ENCODE measurements at places on chromosomes 1 and 21. TPM values are rescaled to one million over a fixed set of nuclear protein-coding genes. Genes with fewer than 3 reads are reported as not detected.

SLAMF9 gene
- not detected for total RNA-seq

CACYBP gene
- 332 TPM for total RNA-seq

OR10J1 gene
- total RNA-seq, result not detected

ATP6V1G3 gene
- total RNA-seq, result not detected

ADORA3 gene
- not detected for total RNA-seq

RNF220 gene
- total RNA-seq, result 84.7 TPM

APCS gene
- not detected for total RNA-seq

GRCh38 chr1:36911561-36912364 is 122.6 kb downstream of the GRIK3 start:
- peak; percentile 16 for DNase-seq

GRCh38 chr1:181906631-181907030 is 154.9 kb downstream of the ZNF648 start:
- no peak for DNase-seq

- DNase-seq, result no peak
Observed at GRCh38 chr1:201142011-201142848, 12.0 kb downstream of the TMEM9 start.

DNA sequence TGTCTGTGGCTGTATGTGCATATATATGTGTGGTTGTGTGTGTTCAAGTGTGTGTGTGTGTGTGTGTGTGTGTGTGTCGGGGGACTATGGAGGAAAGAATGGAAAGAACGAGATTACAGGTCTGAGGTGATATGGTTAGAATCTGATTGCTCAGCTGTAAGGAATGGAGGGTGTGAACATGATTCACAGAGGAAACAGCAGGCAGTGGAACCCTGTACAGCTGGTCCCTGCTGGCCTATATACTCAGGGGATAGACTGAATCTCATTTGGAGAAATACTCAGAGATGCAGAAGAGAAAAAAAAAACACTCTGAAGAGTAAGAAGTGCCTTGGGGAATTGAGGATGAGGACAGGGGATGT is 180.1 kb upstream of the ESRRG start:
- DNase-seq, result no peak

GRCh38 chr1:208731981-208732821 is 488.0 kb upstream of the PLXNA2 start:
- DNase-seq, result no peak

GRCh38 chr1:78619803-78620579 is at the start of gene IFI44L:
IFI44L (plus strand) TSS chr1:78620448; CDS start chr1:78627916, 7,468 bp downstream.
- DNase-seq, result no peak

DNA sequence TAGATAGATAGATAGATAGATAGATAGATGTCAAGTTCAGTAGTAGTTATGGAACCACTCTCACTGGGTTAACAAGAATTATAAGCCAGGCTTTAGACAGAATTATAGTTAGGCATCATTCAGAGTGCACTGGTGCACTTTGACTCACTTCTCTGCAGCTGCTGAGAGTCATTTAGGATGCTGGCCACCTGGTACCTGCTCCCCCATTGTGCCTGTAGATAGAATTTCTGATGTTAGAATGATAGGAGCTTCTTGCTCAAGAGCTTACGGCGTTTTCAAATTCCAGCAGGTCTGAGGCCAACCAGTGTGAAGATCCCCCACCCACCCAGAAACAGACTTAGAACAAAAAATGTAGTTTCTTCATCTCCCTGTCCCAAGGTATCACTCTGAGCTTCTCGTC is 107.8 kb upstream of the HMCN1 start:
- no peak for DNase-seq

- no peak for DNase-seq
Observed at GRCh38 chr1:215198021-215198420, 115.5 kb downstream of the KCNK2 start.

- no peak for DNase-seq
Observed at GRCh38 chr1:205339717-205340116, 17.0 kb downstream of the KLHDC8A start.

DNA sequence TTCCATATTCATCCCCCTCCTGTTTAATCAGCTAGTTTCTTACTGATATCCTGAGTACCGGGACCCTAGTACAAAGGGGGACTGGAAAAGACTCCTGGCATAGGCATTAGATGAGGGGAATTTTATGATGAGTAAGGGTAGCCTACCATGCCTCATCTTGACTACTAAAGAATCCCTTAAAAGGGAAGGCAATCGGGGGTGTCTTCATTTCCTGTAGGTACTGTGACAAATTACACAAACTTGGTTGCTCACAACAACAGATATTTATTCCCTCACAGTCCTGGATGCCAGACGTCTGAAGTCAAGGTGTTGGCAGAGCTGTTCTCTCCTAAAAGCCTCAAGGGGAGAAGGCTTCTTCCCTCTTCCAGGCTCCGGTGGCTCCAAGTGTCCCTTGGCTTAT is 28.9 kb upstream of the RUNX1 start:
- no peak for DNase-seq

GRCh38 chr1:56417646-56418045 is 161.7 kb downstream of the PLPP3 start:
- DNase-seq, result no peak

DNA sequence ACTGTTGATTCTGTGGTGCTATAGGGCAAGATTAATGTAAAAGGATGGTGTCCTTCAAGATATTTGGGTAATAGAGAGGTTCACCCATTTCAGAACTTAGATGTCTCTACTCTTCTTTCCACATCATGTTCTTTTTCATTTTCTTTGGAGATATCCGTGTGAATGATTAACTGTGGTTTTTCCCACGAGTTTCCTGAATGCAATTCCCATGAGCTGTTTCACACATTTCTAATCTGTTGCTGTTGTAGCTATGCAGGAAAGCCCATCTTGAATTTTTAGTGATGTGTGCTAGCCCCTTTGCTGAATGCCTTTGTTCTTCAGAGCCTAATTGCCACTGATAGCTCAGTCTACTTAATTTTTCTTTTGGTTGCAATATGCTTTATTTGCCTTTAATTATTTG is 27.6 kb downstream of the SNX27 start:
- DNase-seq, result no peak

DNA sequence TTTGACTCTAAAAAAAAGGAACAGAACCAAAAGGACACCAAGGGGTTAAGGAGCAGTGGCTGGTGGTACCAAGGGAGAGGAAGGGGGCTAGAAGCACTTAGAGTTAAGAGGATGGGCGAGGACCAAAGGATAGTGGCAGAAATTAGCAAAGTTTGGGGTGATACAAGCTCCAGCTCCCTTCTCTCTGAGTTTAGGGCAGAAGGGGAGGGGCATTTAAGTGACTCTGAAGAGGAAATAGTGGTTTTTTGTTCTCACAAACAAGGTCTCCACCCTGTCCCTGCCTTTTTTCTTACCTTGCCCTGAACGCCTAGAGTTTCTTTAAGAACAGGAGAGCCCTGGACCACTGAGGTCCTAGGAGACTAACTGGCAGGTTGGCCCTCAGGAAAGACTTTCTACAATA is 3.3 kb downstream of the CDC42SE1 start:
- no peak for DNase-seq

DNA sequence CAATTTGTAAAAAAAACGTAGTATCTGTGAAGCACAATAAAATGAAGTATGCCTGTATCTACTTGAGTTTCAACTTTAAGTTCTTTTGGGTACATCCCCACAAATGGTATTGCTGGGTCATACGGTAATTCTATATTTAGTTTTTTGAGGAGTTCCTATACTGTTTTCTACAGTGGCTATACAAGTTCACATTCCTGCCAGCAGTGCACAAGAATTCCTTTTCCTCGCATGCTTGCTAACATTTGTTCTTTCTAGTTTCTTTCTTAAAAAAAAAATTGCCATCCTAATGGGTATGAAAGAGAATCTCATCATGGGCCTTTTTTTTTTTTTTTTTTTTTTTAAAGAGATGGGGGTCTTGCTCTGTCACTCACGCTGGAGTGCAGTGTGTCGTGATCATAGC is 41.9 kb downstream of the UCK2 start:
- no peak for DNase-seq

Measured in OCI-LY7 (cell line).